ENCODE measurements at places on chromosomes 7 and 10.

DNA sequence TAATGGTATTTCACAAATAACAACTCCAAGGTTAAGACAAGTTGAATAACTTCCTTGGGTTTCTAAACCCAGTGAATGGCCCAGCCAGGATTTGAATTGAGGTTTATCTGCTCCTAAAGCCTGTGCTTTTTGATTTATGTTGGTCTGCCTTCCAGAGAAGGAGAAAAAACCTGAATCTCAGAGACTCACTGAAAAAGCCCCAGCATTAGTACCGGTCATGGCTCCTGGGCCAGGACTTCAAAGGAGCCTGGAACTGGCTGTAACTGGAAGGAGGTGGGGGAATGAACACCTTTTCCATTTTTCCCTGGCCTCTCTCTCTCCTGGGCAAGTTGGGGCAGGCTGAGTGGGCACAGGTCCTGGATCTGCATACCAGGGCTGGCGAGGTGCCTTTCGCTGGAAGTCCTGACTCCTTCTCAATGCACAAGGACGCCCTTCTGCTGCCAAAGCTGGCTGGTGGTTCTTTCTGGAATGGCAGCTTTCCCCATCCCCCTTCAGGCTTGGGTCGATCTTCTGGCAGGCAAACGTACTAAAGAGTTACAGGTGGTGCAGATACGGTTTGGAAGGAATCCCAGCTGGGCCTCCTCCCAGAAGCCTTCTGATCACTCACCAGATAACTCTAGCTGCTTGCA is 268.2 kb downstream of the PTEN start:
- DNase-seq: no peak

GRCh38 chr7:108225531-108226181 is 95.5 kb upstream of the LAMB4 start:
- no peak for DNase-seq

DNA sequence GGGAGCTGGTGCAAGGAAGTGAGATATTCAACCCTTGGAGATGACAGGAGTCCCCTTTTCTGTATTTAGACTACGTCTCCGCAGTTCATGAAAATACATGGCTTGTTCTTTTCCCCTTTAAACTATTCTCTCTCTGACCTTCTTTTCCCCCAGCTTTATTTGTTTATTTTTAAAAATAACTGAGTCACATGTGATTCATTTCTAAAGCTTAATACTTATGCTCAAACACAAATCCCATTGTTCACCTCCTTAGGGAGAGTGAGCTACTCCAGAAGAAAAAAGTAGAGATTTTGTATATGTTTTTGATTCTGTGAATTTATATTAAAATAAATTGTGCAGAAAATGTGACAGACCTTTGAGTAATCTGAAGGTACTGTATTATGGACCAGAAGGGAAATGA is 35.9 kb upstream of the FZD1 start:
- DNase-seq: no peak

DNA sequence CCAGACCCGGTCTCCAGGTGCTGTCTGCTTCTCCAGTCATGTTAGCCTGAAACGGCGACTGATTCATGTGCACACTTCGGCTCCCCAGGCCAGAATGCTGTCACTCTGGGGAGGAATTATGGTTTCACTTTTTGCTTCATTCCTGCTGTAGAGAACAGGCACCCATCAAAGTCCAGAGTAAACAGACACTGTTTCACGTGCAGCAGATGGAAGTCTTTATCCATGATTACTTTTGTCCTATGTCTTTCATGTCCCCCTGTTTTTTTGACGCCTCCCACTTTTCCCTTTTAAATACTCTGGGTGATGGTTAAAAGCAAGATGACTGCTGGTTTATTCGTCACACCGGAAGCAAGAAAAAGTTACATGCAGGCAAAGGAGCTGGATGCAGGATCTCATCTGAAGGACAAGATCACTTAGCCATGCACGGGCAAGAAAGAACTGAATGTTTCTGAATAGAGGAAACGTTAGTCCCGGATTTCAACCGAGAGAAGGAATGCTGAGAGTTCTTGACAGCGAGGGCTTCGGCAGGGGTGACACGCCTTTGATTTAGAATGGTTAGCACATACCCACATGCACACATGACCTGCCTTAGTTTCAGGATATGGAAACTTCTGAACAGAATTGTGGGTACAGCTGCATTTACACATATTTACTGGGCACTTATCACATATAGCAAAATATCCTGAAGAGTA is 250.0 kb upstream of the KLF6 start:
- no peak for DNase-seq

DNA sequence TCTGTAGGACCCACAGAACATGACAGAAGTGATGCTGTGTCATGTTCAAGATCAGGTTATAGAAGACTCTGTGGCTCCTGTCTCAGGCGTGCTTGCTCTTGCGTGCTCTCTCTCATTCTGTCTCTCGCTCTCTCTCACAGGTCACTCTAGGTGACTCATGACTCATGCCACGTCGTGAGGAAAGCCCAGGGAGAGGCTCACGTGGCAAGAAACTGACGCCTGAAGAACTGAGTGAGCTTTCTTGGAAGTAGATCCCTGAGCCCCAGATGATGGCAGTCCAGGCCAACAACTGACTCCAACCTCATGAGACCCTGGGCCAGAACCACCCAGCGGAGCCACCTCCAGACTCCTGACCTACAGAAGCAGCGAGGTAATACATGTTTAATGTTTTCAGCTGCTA is 103.3 kb downstream of the DNMBP start:
- no peak for DNase-seq

Data from stimulated activated CD8-positive, alpha-beta memory T cell treated with anti-CD3 and anti-CD28 coated beads, Interleukin-2, amount 100 ng/mL, for 48 hours (primary cell).